Left renal pelvis (tissue), 4 donors: ENCODE measurements at places on chromosomes 13 and 19. TPM values are rescaled to one million over a fixed set of nuclear protein-coding genes. Genes with fewer than 3 reads are reported as not detected.

DNA sequence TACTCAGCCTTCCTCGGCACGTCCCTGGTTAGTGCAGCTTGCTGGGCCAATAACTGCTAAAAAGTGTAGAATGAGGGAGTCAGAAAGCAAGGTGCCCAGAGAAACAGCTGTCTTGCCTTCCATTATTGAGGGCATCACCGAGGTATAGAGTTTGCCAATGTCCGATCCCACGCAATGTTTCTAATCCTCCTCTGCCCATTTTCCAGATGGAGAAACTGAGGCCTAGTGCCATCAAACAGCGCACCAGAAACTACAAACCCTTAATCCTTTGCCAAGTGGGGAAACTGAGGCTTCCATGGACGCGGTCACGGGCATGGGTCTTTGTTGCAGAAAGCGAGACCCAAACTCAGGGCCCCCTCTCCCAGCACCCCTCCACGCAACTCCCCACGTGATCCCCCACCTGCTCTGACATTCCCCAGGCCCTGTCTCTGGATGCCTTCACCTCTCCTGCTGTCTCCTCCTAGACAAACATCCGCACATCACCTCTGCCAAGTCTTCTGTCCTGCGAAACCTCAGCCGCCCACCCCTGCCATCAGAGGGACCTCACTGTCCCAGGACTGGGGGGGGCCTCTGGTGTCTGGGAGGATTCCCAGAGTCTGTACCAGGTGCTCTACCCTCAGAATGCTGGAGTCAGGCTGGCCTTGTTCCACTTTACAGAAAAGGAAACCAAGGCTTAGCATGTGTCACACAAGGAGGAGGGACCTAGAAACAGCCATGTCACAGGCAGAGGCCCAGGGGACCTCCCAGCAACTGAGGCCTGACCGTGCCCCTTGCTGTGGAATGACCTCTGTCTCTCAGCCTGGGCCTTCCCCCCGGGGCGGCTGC lies 930 bp upstream of the PDE4C start:
- DNase-seq, result no peak

DNA sequence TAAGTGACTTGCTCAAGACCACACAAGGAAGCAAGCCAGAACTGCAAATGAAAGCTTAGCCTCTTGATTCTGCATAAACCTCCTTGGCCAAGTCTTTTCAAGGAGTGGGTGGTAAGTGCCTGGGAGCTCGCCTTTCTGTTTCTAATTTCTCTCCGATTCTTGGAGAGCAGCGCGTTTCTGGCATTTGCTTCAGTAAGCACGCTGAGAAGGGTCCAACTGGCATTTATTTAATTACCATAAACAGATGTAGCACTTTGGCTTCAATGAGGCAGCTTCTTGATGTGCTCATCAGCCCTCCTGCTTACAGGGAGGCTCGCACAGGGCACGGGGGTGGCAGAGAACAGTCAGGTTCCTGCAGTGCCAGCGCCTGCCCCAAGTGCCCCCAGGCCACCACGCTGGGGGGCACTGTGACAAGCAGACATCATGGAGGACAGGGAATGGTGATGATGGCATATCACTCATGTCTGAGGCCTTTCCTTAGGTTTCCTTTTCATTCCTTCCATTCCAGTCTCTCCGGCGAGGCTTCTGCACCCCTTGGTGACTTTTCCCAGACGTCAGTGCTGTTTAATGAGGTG lies 13.3 kb downstream of the SIAH3 start:
- DNase-seq, result no peak

Gene MBD3L2
- polyA plus RNA-seq, result not detected

- DNase-seq, result no peak
Measured at GRCh38 chr13:41294914-41295313, 16.2 kb upstream of the NAA16 start.

DNA sequence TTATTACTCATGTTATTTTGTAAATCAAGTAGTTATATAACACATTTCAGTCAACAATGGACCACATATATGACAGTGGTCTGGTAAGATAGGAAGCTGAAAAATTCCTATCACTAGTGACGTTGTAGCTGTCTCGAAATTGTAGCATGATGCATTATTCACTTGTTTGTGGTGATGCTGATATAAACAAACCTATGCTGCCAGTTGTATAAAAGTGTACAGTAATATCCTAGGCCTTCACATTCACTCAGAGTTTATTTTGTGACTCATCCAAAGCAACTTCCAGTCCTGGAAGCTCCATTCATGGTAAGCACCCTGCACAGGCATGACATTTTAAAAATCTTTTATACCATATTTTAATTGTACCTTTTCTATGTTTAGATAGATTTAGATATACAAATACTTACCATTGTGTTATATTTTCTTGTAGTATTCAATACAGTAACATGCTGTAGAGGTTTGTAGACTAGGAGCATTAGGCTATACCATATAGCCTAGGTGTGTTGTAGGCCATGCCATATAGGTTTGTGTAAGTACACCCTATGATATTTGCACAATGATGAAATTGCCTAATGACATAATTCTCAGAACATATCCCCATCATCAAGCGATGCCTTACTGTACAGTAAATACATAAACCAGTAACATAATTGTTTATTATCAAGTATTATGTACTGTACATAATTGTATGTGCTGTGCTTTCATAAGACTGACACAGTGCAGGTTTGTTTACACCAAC lies 49.3 kb downstream of the IFT88 start:
- DNase-seq, result no peak

DNA sequence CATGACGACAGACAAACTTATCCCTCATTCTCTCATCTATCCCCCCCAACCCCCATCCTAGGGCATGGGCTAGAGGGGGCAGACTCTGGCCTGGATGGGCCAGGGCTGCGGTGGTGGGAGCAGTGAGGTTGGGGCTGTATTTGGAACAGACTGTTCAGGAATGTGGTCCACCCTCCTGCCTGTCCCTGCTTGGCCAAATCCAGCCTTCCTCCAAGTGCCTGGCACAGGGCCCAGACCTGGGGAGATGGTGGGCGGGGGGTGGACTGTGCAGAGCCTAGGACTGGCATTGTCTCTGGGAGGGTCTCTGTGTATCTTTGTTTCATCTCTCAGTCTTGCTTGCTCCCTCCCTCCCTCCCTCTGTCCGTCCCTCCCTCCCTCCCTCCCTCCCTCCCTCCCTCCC lies 14.2 kb downstream of the EGLN2 start:
- no peak for DNase-seq

Gene CLC
- polyA plus RNA-seq, result 1.8 TPM

Gene ZNF177
- polyA plus RNA-seq, result 11.1 TPM

DNA sequence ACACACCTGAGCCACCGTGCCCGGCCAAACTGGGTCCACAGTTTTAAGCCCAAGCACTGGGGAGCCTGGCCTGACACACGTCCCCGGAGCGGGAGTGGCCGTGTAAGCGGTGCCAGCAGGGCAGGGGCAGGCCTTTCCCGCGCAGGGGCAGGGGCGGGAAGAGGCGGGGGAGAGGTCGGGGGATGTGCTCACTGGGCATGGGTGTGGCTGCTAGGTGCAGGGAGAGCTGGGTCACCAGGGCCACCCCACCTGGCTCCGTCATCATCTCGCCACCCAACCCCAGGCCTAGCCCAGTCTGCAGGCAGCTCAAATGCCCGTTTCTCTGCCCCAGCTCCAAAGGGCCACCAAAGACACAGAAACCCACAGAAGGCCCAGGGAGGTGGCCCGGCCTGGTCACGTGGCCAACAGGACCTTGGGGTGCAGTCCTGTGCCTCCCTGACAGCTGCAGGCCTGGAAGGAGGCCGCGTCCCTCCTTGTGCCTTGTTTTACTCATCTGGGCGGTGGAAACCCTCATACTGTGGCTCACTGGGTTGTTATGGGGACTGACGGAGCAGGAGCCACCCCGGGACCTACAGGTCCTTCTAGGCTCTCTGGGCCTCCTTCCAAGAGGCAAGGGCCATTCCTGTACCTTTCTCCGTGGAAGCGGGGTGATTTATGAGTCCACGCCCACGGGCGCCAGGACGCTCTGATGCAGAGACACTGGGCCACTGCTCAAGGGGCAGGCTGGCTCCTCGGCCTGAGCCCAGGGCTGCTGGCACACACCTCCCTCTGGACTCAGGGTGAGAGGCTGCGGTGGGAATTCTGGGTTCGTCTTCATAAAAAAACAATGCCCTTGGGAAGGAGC lies 27.7 kb downstream of the MAP2K2 start:
- no peak for DNase-seq

Gene FARP1
- polyA plus RNA-seq, result 235 TPM

- no peak for DNase-seq
Measured at GRCh38 chr19:46704379-46705076, 12.4 kb downstream of the PRKD2 start.

Gene DOCK9
- polyA plus RNA-seq, result 64.9 TPM

GRCh38 chr13:47175172-47175866 lies 278.5 kb upstream of the HTR2A start:
- no peak for DNase-seq

Gene TJP3
- 0.89 TPM for polyA plus RNA-seq

DNA sequence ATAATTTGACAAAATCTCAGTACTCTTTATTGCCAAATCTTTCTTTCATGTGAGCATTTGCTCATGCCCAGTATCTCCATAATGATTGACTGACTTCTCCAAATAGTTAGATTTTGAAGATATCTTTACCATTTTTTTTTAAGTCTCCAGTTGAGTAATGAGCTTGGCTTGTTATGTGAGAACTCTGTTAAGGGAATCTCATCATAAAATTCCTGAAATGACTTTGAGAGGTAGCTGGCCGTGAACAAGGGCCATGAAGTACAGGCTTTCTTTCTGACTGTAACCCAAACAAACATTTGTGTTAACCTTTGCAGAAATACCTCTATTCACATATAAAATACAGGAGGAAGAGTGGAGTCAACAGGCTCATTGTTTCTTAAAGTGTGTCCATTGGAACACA lies 449.7 kb downstream of the IRS2 start:
- DNase-seq, result no peak

DNA sequence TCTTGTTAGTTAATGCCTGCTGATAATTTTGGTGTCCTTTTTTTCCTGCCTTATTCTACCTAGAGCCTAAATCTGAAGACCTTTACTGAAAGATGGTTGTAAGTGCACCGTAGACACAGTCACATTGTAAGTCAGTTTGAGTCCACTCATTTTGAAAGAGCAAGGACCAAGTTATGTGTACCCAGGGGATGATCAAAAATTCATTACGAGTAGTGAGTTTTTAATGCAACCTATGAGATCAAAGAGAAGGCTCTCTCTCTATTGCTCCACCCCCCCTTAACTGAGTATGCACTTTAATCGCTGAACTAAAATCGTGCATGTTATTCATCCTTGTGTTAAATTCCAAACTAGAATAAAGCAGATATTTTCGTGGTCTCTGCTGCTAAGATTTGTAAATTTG lies 1.8 kb downstream of the RAP2A start:
- DNase-seq, result no peak

DNA sequence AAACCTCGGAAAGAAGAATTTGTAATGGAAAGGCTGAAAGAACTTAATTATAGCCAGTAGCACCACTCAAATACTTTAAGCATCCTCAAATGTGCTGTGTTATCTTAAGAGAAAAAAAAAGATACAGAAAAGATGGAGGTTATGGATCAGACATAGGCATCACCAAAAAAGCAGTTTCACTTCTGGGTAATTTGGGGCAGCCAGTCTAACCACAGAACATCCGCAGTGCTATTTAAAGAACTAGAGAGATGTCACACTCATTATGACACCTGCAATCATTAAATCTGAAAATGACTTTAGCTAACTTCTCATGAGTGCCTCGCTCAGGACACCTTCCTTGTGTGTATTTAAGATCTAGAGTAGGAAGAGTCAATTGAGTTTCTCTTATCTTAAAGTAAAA lies 211.8 kb downstream of the RBM26 start:
- DNase-seq, result no peak

DNA sequence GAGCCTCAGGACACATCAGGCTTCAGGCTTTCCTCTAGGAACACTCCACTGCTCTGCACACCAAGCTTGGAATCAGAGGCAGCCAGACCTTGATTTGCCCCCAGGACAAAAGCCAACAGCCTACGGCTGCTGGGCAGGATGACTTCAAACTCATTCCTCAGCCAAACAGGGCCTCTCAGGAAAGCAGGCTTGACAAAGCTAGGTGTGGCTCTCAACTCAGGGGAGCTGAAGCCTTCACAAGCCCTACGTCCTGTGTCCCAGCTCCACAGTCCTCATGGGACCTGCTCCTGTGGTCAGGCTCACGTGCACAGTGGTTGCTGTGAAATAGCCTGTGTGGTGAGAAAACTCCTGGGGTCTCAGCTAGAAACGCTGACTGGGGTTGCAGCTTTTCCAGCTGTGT lies 398.9 kb upstream of the ZNF507 start:
- DNase-seq, result no peak

GRCh38 chr13:66391322-66391721 lies 838.8 kb downstream of the PCDH9 start:
- DNase-seq, result no peak

Gene DLEU7
- 1.7 TPM for polyA plus RNA-seq

DNA sequence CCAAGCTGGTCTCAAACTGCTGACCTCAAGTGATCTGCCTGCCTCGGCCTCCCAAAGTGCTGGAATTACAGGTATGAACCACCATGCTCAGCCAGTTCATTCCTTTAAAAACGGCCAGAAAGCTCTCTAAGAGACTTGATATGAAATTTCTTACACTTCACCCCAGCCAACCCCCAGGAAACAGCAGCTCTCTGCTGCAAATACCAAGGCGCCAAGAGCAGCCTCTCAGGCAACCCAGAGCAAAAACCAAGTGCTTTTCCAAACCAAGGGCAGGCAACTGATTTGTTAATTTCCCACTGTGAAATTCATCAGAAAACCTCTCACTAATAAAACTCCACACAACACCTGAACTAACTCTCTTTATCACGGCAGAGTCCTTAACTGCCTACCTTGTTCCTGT lies 44.9 kb downstream of the LATS2 start:
- no peak for DNase-seq

GRCh38 chr13:41985788-41986508 lies 25.0 kb upstream of the VWA8 start:
- DNase-seq, result no peak

DNA sequence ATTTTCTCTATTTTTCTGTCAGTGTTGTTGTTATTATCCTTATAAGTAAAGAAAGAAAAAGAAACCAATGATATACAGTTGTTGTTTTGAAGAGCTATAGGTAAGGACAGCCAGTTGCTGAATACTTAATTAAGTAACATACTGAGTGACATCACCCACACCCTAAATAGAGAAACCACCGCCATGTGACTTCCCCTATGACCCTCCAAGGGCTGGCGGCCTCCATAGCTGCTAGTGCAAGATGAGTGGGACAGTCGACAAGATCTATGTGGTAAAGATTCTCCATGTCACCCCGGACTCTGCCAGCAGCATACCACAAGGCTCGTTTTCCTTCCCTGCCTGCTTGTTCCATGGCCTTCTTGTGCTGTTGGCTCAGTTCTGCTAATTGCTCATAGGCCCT lies 221.1 kb downstream of the DNAJC15 start:
- no peak for DNase-seq

- DNase-seq, result no peak
Measured at GRCh38 chr19:35879770-35880317, 11.5 kb downstream of the APLP1 start.

- no peak for DNase-seq
Measured at GRCh38 chr19:18868380-18869022, 27.5 kb downstream of the CERS1 start.

DNA sequence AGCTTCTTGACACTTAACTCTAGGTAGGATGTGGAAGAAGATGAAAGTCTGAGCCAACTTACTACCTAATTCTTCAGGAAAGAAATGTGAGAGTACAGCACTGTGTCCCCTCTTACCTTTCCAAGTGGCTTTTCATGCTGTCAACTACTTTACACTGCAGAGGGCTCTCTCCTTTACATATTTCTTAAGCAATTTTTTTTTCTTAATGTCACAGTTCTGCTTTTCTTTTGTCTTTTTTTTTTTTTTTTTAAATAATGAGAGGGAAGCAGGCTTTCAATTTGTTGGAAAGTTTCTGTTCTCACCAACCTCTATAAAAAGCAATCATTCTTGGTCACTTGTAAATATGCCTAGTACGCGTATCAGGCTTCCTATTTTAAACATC lies 212.7 kb upstream of the MIR17HG start:
- DNase-seq, result no peak

GRCh38 chr19:13990085-13990484 lies 16.0 kb downstream of the RFX1 start:
- DNase-seq, result no peak
